A673 (cell line): ENCODE measurements at places on chromosomes 6 and 20. TPM values are rescaled to one million over a fixed set of nuclear protein-coding genes. Genes with fewer than 3 reads are reported as not detected.

- peak; percentile 87 for DNase-seq
Observed at GRCh38 chr6:41561931-41562911, 16.0 kb downstream of the FOXP4 start.

GRCh38 chr6:121571455-121571854 lies 136.0 kb downstream of the GJA1 start:
- DNase-seq: no peak

- no peak for DNase-seq
Observed at GRCh38 chr6:67496191-67496590, 1138.9 kb upstream of the ADGRB3 start.

DNA sequence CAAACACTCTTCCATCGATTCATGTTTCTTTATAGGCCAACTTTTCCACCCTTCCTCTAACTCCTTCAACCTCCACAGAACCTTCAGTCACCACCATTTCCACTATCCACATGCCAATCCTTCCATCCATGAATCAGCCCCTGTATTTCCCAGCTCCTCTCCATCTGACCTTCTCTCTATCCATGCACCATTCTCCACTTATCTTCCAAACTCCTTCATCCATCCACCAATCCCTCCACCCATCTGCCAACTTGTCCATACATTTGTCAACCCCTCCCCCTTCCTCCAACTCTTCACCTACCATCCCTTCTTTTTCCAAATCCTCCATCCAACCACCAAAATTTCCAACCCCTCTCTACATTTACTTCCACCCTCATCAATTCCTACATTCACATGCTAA lies 49.9 kb downstream of the MAFB start:
- DNase-seq: no peak

DNA sequence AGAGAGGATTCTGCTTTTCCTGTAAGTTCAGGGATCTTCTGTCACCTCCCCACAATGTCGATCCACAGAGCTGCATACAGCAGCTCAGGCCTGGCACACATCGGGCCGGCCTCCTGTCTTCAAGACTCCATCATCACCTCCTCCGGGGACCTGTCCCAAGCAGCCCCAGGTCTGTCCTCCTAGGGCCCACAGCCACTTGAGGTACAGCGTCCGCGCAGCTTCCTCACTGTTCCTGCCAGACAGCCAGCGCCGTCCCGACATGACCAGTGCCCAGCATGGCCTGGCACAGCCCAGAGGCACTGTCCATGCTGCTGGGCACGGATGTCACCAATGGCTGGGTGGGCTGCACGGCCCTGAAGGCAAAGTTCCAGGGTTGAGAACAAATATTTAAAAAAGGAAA lies 101.6 kb downstream of the DLL1 start:
- no peak for DNase-seq

DNA sequence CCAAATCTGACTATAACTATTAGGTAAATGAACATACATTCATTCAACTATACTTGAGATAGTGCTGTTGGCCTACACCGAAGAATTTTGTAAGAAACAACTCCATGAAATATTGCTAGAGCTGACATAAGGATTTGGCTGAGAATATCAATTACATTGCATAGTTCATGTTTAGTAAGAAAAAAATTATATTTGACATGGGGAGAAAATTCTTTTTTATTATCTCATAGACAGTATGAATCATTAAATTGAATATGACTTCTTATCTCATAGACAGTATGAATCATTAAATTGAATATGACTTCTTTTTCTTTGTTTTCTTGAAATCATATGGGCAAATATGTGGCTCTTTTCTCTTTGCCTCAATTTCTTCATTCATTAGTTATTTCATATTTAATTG lies 212.3 kb upstream of the HSF2 start:
- DNase-seq: no peak

DNA sequence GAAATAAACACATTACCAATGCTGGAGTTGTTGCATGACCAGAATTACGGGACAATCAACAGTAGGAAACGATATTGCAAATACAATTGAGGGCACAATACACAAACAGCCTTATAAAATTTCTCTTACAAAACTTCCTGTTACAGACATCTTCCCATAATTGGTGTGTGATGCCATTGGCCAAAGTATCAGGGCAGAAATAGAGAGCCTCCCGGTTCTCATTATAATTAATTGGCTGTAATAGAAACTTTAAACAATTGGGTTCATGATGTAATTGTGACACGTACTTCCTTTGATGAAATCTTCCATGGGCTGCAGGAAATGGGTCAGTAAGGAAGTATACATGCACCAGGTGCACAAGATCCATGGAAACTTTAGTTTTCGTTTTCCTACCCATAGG lies 40.3 kb upstream of the RALGAPA2 start:
- peak; percentile 46 for DNase-seq

DNA sequence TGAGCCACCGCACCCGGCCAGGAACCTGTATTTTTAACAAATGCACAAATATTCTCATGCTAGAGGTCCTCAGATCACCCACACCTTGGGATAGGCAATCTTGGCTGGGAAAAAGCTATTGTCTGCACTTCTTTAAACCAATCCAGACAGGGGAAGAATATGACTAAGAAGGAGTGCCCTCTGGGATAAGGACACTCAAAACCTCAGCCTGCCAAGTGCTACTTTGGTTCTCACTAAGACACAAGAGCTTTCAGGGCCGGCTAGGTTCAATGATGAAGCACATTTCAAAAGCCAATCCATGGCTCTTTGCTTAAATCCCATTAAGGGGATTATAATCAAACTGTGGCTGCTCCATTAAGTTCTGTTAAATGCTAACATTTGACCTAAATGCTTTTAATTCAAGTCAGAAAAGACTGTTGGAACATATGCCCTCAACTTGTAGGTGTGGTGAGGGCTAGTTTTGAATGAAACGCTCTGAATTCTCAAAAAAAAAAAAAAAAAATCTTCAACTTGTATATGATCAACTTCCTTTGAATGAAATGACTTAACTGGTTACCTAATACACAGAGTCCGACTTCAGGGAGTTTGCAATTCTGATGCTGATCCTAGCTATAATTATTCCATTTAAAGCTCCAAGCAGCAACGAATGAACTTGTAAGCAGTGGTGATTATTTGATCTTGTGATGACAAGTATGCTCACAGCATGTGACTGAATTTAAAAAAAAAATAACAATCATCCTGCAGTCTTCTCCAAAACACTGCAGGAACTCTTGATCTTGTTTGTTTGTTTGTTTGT lies 56.6 kb downstream of the SLC23A2 start:
- DNase-seq: peak; percentile 61

- DNase-seq: no peak
Observed at GRCh38 chr6:167210375-167211294, 52.9 kb upstream of the GPR31 start.

GRCh38 chr6:138560130-138560860 lies 61.0 kb upstream of the NHSL1 start:
- no peak for DNase-seq

DNA sequence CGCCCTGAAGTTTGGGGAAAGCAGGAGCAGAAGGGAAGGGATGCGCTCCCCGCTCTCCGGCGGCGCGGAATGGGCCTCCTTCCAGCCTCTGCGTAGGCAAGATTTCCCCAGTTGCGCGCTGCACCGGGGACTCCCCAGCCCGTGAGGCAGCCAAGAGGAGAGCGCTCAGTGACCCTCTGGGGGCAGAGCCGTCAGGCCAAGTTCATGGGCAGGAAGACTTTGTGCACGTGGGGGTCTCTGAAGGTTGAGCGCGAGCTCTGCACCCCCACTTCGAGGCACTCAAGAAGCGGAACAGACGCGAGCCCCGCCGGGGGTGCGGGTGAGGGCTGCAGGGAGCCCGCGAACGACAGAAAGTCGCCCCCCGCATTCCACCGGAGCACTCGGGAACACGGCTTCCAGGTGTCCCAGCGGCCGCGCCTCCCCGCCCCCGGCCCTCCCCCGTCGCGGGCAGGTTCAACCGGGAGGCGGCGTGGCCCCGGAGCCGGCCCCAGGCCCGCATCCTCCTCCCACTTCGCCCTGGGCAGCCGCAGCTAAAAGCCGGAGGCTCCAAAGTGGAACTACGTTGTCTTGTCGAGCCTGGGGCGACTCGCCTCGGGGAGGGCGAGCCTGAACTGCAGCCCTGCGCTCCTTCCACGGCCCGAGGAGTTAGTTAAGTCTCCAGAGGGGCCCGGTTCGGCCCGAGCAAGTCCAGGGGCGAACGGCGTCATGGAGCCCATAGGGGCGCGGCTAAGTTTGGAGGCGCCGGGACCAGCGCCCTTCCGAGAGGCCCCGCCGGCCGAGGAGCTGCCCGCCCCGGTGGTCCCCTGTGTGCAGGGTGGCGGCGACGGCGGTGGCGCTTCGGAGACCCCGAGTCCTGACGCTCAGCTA lies at the start of gene PPP1R3G:
Gene PPP1R3G, plus strand, starts transcription at position 561 of the 867 bp plus-strand sequence. Its CDS starts 145 bp downstream, at position 706.
- DNase-seq: peak; percentile 58

DNA sequence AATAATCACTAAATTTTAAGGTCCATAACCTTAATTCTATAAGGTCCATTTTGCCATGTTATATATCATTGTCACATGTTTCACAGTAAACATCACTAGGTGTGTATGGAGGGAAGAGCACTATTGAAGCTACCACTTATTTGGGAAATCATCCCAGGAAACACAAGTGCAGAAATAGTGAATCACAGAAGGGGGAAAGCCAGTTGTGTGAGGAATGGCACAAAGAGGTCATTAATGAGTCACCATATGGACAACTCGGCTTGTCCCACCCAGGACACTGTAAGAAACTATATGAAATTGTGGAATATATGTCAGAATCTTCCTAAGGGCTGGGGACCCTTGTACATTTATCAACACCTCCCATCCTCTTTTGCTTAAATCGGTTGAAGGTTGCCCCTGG lies 13.7 kb downstream of the BTN3A1 start:
- DNase-seq: no peak

DNA sequence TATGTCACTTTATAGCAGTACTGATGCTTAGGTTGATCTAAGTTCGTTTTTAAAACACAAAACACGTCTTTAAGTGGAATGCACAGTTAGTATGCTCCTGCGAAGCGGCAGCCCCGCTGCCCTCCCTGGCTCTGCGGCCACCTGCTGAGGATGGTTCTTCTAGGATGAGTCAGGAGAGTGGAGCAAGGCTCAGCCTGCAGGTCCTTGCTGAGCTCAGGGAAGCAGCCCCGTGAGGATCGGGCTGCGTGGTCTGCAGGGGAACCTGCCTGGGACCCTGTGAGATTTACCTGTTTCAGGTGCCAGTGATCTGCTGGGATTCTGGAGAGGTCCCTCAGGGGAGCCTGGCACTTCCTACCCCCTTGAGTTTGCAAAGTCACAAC lies 57.5 kb downstream of the SYNJ2 start:
- peak; percentile 62 for DNase-seq

DNA sequence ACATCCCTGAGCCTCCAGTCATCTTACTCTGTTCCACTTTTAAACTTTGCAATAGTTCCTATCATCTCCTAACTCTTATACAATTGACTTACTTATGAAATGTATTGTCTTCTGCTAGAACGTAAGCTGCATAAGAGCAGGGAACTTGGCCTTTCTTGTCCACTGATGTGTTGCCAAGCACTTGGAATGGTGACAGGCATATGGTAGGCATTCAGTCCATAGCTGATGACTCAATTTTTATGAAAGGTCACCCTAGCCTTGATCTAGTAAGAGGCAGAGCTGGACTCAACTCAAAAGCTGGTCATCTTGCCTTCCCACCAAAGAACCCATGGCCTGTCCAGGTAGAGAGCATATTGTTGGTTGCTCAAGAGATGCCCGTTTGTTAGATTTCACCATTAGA lies 82.4 kb upstream of the FAM184A start:
- no peak for DNase-seq

- DNase-seq: no peak
Observed at GRCh38 chr6:109194880-109195279, 99.6 kb downstream of the CEP57L1 start.

GRCh38 chr6:167828325-167828956 lies 1.7 kb downstream of the AFDN start:
- DNase-seq: no peak

GRCh38 chr6:117592983-117593759 lies 9.1 kb downstream of the GOPC start:
- no peak for DNase-seq

DNA sequence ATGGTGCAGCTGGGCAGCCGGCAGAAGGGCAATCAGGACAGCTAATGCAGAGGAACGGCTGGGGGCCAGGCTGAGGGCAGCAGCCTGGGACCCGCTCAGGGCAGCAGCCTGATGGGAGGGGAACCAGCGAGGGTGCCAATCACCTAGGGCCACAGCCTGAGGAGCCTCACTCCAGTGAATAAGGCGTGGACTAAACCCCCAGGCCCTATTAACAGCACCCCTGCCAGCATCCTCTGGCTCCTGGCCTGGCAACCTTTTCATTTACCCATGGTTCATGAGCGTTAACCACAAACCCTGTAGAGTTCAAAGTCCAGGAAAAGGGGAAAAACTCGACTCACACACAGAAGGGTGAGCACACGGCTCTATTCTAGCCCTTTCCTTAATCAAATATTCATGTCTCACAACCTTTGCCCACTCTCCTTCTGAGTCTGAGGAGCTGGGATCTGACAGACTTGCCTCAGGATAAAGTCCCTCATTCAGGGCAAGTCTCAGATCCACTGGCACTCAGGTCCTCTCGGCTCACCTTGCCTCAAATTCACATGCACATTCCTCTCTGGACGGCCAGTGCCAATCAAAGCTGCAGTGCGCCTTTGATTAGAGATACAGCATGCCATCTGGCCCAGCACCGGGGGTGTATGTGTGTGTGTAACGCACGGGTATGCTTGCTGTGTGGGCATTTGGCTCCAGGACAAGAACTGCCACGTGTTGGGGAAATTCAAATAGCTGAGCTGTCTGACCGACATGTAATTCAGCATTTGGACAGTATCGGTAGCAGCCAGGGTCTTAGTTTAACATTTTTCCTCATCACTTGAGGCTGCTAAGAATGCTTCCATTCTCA lies 86.9 kb upstream of the TRAF3IP2 start:
- DNase-seq: no peak

- no peak for DNase-seq
Observed at GRCh38 chr6:28607990-28608389, 82.3 kb downstream of the GPX5 start.

Gene SNTA1
- total RNA-seq: 4.4 and 7.5 TPM in 2 replicates

Gene ZC3H12D
- total RNA-seq: 0.30 and 0.33 TPM in 2 replicates

Gene DUSP15
- 0.31 TPM in 1 of 2 replicates, not detected in the other for total RNA-seq

Gene TSPO2
- not detected in 2 replicates for total RNA-seq

Gene TRIM38
- 8.9 and 9.7 TPM in 2 replicates for total RNA-seq

Gene ABHD16B
- not detected in 2 replicates for total RNA-seq

Gene RNF182
- 20.7 and 20.8 TPM in 2 replicates for total RNA-seq

Gene SIRPD
- total RNA-seq: not detected in 2 replicates

Gene MMP24
- total RNA-seq: 0.11 and 0.20 TPM in 2 replicates

Gene ZBTB46
- 0.96 and 1.1 TPM in 2 replicates for total RNA-seq

Gene RIPPLY2
- 3.0 and 4.0 TPM in 2 replicates for total RNA-seq

Gene SLA2
- 0.13 TPM in 1 of 2 replicates, not detected in the other for total RNA-seq

Gene TMEM181
- 29.4 and 31.6 TPM in 2 replicates for total RNA-seq

Gene SYNDIG1
- total RNA-seq: 16.6 and 17.9 TPM in 2 replicates
